ENCODE measurements at places on chromosomes 4 and X.

GRCh38 chrX:110557864-110558263 lies 199.2 kb downstream of the RTL9 start:
- no peak for DNase-seq

DNA sequence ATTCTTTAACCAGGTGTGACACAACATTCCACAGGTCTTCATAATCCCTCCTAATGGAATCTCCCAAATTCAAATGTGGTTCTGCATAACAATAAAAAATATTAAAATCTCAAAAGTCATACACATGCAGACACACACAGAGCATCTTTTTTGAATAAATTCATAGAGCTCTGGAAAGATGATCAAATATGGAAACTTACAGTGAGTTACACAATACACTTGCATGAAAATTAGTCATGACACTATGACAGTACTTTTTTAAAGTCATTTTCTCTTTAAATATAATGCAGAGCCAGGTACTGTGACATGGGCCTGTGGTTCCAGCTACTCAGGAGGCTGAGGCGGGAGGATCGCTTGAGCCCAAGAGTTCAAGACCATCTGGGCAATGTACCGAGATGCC lies 38.9 kb downstream of the DDX60L start:
- DNase-seq = no peak

DNA sequence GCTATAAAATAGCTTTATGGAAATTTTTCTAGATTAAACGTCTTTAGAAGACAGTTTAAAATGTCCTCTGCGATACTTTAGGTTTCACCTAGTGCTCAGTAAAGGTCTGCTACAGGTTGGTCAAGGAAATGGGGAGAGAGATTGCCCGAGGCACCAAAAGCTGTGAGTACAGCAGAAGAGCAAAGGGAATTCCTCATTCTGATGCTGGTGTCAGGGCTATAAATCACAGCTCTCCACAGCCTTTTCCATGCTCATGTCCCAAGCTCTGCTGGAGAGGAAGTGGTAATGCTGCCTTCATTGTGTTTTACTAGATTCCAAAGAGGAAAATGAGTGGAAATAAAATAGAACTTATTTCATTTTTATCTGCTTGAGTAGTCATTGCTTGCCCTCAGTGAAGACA lies 2060.4 kb downstream of the ARAP2 start:
- DNase-seq = no peak

- no peak for DNase-seq
These were observed 14.7 kb upstream of the GRIA3 start for GRCh38 chrX:123169247-123169901.

- DNase-seq = no peak
These were observed 84.6 kb downstream of the PPP3CA start for GRCh38 chr4:101262683-101263082.

- no peak for DNase-seq
These were observed 101.8 kb downstream of the HMX1 start for GRCh38 chr4:8769645-8770517.

DNA sequence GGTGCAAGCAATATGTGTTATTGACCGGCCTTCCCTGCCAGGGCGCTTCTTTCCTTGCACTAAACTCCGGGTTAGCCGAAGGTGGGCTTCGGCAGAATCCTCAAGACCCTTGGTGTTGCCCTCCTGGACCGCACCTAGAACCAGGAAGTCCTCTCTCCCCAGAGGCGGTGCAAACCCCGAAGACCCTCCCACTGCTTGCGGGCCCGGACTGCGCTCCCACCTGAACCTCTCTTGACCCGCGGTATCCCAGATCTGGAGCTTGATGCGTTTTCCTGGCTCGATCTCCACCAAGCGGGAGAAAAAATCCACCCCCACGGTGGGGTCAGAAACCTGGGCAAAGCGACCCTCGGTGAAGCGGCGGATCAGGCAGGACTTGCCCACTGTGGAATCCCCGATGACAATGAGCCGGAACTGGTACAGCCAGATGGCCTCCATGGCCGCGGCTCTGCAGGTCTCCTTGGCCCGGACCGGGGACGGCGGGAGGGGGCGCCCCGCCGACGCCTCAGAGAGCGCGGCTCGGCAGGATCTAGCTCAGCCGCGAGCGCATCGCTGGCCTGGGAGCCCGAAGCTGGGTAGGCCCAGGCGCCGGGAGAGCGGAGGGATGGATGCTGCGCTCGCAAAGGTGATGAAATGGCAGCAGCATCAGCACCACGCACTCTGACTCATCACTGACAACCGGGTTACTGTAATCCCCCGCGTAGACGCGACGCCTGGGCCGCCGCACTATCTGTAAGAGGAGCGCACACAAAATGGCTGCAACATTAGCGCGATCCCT lies at the start of gene RAB39B:
RAB39B (minus strand) TSS at position 638 of the 775 bp plus-strand sequence; CDS start at position 435, 203 bp downstream.
- DNase-seq = peak; percentile 48

DNA sequence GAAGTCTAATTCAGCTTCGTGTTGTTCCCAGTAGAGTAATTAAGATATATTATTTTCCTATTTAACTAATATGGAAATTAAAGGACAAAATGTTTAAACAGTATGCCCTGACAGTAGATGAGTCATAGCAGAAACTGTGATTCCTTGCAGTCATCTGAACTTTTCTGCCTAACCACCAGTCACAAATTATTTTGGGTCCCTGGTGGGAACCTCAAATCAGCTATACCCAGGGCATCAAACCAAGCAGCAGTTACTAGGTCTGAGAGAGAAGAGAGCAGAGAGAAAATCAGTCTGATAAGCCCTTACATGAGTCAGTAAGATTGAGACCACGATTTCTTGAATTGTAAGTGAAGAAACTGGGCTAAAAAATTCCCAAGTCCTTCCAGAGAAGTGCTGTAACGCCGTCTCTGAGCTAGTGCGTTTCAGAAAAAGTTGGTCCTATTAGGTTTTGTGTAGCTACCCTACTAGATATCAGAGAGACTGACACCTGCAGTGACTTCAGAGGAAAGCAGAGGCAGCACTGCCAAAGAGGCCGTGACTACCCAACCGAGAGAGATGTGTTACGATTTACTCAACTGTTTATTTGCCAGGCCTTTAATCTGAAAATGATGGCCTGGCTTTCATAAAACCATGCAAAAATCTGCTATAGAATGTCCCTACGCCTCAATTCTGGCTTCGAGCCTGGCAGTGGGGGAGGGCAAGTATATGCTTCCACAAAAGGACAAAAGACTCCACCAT lies 21.7 kb upstream of the GPM6A start:
- DNase-seq = no peak

GRCh38 chr4:90602726-90603125 lies 475.5 kb downstream of the CCSER1 start:
- no peak for DNase-seq

DNA sequence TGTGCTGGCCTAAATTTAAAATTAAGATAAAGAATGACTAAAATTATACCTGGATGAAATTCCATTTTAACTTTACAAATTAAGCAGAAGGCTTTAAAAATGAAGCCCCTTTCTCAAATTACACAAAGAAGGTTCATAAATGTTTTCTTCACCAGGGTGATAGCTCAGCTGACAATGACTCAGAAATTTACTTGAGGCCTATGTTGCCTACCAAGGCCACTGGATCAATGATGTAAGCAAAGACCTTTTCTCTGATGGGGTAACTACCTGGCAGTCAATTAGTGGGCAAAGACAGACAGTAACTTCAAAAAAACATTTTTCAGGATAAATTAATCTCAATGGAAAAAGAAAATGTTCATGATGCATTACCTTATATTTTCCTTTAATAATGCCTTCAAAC lies 23.9 kb upstream of the GPR34 start:
- no peak for DNase-seq

DNA sequence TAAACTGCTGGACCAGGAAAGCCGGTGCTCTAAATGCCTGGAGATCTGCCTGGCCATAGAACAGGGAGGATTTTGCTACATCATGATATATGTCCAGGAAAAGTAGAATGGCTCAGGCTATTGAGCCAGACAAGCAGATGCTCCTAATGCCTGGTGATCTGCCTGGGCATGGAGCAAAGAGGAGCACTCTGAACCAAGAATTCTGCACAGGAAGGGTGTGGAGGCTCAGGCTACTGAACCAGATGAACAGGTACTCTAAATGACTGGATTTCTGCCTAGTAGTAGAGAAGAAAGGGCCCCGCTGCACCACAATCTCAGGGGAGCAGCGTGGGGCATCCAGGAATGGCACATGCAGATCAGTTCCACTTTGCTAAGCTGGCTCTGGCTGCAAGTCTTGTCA lies 607.9 kb downstream of the ANKRD50 start:
- no peak for DNase-seq

DNA sequence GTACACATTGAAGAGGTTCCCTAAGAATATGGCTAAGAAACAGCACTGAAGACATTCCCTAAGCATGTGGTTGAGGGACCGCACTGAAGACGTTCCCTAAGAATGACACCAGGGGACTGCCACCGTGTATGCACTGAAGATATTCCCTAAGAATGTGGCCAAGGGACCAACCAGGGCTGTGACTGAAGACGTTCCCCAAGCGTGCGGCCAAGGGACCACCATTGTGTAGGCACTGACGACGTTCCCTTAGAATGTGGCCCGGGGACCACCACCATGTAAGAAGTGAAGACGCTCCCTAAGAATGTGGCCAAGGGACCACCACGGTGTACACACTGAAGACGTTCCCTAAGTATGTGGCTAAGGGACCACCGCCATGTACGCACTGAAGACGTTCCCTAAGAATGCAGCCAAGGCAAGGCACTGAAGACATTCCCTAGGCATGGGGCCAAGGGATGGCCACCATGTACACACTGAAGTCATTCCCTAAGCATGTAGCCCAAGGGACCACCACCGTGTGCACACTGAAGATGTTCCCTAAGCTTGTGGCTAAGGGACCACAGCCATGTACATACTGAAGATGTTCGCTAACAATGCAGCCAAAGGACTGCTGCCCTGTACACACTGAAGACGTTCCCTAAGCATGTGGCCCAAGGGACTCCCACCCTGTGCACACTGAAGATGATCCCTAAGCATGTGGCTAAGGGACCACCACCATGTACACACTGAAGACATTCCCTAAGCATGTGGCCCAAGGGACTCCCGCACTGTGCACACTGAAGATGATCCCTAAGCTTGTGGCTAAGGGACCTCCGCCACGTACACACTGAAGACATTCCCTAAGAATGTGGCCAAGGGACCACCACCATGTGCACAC lies 22.0 kb downstream of the DHRSX start:
- DNase-seq = no peak

- no peak for DNase-seq
These were observed 17.2 kb upstream of the ARSJ start for GRCh38 chr4:113996599-113997177.

GRCh38 chr4:113052379-113052951 lies 3.0 kb downstream of the ANK2 start:
- peak; percentile 8 for DNase-seq

DNA sequence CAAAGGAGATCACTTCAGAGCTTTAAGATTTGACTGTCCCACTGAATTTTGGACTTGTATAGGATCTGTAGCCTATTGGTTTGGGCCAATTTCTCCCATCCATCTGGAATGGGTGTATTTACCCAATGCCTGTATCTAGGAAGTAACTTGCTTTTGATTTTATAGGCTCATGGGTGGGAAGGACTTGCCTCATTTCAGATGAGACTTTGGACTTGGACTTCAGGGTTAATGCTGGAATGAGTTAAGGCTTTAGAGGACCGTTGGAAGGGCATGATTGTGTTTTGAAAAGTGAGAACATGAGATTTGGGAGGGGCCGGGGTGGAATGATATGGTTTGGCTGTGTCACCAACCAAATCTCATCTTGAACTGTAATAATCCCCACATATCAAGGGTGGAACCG lies 73.8 kb downstream of the ZNF518B start:
- no peak for DNase-seq

GRCh38 chr4:157271166-157271869 lies 50.8 kb downstream of the GRIA2 start:
- no peak for DNase-seq

- DNase-seq = no peak
These were observed 30.7 kb downstream of the CBR4 start for GRCh38 chr4:168979338-168979737.

- no peak for DNase-seq
These were observed 81.0 kb downstream of the ADGRA3 start for GRCh38 chr4:22434895-22435294.

GRCh38 chrX:48919947-48920717 lies 1.3 kb upstream of the PIM2 start:
- no peak for DNase-seq

- no peak for DNase-seq
These were observed 152.2 kb downstream of the ASMT start for GRCh38 chrX:1767026-1767425.

DNA sequence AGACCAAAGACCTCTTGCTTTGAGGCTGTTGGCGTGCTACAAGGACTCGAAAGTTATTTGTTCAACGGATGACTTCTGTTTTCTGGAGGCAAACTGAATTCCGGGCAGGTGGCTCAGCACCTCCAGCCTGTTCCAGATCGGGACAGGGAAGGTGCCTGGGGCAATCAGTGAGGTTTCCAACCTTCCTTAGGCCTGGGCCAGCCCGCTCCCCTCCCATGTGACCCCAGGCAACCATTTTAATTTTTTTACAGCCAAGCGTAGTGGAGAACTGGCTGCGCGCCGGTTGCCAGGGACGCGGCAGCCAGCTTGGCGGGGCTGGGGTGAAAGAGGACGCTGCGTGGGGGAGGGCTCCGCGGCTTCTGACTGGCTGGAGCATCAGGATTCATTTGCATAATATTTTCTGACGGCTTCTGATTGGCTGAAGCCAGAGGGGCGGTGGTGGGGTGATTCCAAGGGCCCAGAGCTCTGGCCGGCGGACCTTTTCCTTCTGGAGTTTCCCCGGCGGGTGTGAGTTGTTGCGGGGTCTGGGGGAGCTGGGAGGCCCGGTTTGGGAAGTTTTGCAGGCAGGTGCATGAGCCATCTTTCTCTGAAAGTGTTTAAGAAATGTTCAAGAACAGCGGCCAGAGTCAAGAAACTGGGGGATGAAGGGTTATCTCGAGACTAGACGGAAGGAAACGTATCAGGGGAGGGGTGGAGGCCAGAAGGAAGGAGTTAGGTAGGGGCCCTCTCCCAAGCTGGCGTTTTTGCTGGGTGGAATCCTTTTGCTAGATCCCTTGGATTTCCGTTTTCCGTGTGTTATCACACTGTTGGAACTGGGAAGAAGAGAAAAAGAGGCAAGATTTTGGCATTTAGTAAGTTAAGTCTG lies at the start of gene MID1IP1:
MID1IP1 (plus strand) TSS at position 479 of the 865 bp plus-strand sequence. CDS start 3,488 bp downstream, outside the sequence.
- DNase-seq = peak; percentile 61

DNA sequence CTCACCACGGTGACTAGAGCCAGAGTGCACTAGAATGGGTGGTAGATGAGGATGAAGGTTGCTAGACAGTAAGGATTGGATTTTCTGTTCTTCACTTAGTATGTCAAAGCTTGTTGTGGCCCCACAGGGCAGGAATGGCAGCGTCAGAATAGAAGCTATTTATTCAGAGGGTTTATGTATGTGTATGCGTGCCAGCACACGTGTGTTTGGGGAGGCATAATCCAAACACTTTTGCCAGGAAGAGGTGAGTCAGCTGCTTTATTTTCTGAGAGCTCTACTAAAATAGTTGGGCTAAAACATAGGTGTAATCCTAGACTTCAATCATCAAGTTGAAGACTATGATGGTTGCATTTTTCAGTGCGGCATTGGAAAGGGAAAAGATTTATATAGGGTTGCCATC lies 1.2 kb upstream of the MAGEE2 start:
- no peak for DNase-seq

GRCh38 chrX:101482296-101482695 lies 3.0 kb upstream of the ARMCX4 start:
- DNase-seq = no peak

All from DMS79 treated with DMSO at 0.1 percent for 48 hours (cell line).